Epithelial cell of proximal tubule (primary cell): ENCODE measurements at places on chromosomes 1 and 21. TPM values are rescaled to one million over a fixed set of nuclear protein-coding genes. Genes with fewer than 3 reads are reported as not detected.

GRCh38 chr1:35222322-35223083 is 29.6 kb upstream of the SFPQ start:
- DNase-seq = no peak

- DNase-seq = no peak
These were observed 16.3 kb upstream of the PLCH2 start for GRCh38 chr1:2459757-2460156.

DNA sequence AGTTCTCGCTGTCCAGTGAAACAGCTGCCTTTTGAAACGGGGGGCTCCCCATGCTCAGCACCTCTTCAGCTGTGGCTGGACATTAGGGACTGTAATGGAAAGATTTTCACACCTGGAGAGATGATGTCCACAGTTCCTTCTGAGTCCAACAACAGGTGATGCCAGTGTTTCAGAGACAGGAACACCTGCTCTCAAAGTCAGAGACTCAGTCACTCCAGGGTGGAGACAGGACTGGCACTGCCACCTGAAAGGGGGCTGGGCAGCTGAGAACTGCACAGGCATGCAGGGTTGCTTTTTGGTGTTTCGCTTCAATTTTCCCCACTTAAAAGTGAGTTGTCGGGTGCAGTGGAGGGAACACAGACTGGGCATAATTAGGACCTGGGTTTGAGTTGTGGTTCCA is 124.8 kb downstream of the GALNT2 start:
- DNase-seq = no peak

- DNase-seq = no peak
These were observed 79.5 kb upstream of the BACH1 start for GRCh38 chr21:29219165-29219770.

The LRRC71 gene
- not detected in 2 replicates for total RNA-seq

The AVPR1B gene
- total RNA-seq = not detected in 2 replicates

The NFASC gene
- total RNA-seq = 0.29 TPM in 2 replicates
